Osteoblast (primary cell): ENCODE measurements at places on chromosomes 2 and 18.
A peak's percentile ranks its signal among the peaks of the same experiment; 100 is the strongest.

- DNase-seq = no peak
Measured at GRCh38 chr2:151640087-151640486, 94.2 kb downstream of the NEB start.

GRCh38 chr2:181588546-181588945 is 68.4 kb downstream of the CERKL start:
- no peak for DNase-seq

- DNase-seq = no peak
Measured at GRCh38 chr2:100043891-100044255, 98.5 kb downstream of the AFF3 start.

DNA sequence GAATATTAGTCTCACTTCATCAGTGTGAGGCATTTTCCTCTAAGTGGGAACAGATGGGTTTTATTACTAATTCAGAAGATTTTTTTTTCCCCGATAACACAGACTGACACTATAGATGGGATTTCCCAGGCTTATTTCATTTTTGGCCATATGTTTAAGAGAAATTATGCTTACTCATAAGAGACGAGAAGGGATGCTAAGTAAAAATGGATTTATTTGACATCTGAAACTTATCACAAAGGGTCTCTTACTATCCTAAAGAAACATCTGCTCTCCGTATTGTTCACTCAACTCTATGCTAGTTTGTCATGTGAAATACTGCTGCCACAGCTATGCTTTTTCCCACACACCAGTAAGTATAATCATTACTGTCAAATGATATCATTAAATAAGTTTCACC is 1476.3 kb downstream of the LRP1B start:
- DNase-seq = no peak

DNA sequence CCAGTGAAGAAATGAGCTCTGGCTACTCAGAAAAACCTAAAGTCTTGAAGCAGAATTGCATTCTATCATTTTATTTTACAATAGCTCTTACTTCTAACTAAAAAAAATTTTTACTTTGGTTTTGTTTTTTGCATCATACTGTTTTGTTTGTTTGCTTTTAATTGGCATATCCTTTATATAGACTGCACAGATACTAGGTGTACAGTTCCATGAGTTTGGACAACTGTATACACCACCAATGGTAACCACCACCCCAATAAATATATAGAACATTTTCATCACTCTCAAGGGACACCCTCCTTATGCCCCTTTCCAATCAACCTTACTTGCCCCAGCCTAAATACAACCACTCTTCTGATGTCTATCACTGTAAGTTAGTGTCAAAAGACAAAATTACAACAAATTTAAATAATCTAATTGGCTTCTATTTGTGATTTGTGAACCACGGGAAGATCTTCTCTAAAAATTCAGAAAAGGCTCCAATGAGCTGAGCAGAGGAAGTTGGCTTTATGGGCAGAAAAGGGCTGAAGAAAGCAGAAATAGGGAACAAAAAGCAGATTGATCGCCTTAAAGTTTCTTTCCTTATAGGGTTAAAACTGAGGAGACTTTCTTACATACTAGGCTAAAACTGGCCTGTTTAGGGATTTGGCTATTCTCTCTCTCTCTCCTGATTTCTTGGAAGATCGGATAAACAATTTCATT is 22.2 kb upstream of the SOS1 start:
- no peak for DNase-seq

GRCh38 chr2:16487686-16488085 is 177.9 kb downstream of the CYRIA start:
- DNase-seq = no peak

- DNase-seq = no peak
Measured at GRCh38 chr2:172664766-172665165, 70.9 kb upstream of the RAPGEF4 start.

- DNase-seq = no peak
Measured at GRCh38 chr2:205129531-205129930, 552.8 kb upstream of the NRP2 start.

DNA sequence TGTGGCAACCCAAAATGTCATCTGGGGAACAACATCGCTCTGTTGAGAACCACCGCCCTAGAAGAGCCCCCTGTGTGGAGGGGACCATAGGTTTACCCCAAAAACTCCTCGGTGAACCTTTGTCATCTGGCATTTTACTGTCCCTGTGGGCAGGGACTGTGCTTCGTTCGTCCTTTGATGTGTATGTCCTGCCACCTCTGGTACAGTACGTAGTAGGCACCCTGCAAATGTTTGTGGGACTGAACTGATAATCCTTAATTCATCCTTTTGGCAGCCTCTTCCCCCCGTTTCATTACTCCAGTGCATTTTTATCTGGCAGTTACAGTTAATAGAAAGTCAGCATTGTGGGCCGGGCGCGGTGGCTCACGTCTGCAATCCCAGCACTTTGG is 728 bp downstream of the NAPG start:
- no peak for DNase-seq

GRCh38 chr2:32711908-32712501 is 84.2 kb downstream of the TTC27 start:
- DNase-seq = peak; percentile 66

GRCh38 chr18:22185273-22185672 is 15.9 kb downstream of the GATA6 start:
- no peak for DNase-seq

DNA sequence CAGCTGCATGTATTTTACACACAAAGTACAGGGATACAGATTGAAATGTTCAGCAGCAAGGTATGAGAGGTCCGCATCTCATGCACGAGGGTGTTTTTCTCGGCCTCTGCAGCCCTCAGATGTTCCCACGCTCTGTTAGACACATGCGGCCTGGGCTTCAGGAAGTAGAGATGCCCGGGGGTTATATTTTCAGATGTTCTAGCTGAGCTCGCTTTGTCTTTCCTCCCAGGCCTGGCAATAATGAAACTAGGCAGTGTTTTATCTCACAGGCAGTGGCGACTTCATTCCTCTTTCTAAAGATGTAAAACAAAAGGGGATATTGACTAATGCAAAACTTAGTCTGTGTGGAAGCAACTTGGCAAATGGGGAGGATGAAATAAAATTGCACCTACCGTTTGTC is 190.7 kb downstream of the GBX2 start:
- DNase-seq = no peak

DNA sequence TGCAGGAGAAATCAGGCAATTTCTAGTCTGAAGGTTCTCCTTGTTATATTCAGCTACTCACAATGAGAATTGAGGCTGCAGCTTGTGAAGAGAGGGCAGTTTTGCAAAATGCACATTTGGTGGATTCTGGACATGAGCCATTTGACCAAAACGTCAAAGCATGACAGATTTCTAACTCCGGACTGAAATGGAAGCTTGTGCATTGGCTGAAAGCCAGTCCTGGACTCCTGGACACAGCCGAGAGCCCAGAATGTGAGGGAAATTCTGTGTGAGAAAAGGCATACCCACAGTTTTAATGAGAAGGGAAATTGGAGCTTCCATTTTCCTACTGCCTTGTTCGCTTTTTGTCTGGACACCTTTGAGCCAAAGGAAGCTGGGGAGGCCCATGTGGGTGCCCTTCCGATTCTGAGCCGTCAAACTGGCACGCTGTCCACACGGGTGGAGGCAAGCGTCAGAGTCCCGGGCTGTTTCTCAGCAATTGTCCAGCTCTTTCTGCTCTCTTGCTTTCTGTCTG is 23.7 kb upstream of the ROCK2 start:
- DNase-seq = peak; percentile 72

GRCh38 chr18:74380916-74381315 is 65.3 kb downstream of the C18orf63 start:
- DNase-seq = no peak

DNA sequence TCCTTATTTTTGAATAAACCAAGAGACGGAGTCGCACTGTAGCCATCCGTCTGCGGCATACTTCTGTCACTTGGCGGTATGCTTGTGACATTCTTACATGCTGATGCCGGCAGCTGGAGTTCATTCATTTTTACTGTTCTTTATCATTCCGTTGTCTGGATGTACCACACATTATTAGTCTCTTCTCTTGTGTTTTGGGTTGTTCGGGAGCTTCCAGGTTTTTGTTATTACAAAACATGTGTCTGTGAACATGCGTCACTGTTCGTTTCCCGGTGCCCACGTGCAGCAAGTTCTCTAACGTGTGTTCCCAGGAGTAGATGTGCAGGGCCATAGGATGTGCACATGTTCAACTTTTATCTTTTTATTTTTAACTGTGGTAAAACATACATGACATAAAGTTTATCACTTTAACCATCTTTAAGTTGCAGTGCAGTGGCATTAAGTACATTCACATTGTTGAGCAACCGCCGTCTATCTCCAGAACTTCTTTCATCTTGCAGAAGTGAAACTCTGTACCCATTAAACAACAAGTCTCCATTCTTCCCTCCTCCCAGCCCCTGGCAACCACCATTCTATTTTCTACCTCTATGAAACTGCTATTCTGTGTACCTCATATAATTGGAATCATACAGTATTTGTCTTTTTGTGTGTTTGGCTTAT is 40.1 kb downstream of the MTCL1 start:
- DNase-seq = no peak

- DNase-seq = peak; percentile 93
Measured at GRCh38 chr2:96527286-96528005, 9.1 kb upstream of the ARID5A start.

GRCh38 chr2:138997856-138998517 is 217.8 kb upstream of the NXPH2 start:
- DNase-seq = no peak

DNA sequence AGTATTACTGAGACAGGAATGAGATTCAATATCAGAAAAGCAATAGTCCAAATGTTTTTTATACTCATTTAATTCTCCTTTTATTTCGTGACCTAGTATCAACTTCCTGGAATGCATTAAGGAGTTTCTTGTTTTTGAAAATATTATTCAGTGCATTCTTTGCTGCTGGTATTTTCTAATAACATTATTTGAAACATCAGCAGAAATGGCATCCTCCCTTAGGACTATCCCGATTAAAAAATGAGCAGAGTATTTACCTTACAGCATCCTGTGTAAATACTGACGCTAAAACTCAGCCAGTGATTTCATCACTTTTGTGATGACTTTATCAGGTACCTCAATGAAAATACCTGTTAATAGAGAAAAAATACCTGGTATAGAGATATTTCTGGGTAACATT is 16.3 kb downstream of the COL4A3 start:
- DNase-seq = no peak

DNA sequence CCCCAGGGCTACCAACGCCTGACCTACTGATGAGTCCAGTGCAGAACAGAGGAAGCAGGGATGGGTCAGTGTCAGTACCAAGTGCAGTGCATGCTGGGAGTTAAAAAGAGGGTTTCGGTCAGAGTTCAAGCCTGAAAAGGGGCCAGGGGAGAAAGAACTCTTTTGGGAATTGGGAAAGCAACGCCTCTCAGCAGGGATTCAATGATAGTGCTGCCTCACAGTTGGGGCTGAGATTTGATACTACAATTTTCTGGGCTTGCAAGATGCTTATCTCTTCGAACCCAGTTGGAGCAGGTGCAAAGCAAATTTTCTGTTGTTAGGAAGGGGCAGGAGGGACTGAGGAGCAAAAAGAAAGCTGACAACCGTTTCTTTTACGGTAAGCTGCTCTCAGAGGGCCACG is 82.6 kb downstream of the CERKL start:
- no peak for DNase-seq

DNA sequence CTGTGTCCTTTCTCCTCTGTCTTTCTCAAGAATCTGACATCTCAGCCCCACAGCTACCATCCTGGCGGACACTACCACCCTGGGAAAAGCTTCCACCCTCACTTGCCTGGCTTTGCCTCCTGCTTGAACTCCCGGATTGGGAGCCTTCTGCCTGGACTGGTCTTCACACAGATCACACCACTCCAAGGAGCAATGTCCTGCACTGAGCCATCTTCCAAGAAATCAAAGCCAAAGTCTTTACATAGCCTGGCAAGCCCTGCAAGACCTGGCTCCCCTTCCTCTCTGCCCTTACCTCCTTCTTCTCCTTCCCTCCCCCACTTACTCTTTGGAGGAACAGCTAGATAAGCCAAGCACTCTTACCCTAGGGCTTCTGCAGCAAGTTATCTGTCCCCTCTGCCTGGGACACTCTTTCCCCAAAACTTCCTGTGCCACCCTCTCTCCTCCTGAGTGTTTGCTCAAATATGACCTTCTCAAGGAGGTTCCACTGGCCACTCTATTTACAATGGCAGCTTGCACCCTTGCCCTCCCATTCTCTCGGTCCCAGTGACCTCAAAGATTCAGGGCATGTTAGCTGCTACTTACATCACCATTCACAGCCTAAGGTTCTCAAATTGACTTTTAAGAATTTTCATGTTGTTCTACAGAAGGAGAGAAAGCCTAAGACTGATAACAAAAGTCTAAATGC is 9.7 kb downstream of the ATP8B1 start:
- no peak for DNase-seq

DNA sequence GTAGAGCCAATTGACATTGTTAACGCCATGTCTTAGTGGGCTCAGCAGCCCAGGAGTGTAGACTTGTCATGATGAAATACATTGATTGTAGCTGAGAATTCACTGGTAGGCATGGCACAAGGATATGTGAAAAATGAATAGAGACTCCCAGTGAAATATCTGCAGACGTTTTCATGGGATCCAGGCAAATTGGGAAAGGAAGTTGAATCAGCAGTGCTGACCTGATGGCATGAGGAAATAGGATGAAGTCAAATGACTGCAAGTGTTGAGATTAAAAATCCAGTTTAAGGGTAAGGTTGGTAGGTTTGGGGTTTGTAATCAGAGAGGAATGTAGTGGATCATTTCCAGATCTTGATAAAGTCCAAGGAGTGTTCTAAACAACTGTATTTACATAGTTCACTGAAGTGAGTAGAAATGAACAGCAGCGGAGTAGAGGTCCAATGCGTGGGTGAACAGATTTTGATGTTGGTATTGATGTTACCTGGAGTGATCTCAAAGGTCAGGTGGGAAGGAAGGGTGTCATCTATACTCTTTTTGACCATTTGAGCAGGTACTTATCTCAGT is 24.6 kb downstream of the INSIG2 start:
- DNase-seq = no peak

DNA sequence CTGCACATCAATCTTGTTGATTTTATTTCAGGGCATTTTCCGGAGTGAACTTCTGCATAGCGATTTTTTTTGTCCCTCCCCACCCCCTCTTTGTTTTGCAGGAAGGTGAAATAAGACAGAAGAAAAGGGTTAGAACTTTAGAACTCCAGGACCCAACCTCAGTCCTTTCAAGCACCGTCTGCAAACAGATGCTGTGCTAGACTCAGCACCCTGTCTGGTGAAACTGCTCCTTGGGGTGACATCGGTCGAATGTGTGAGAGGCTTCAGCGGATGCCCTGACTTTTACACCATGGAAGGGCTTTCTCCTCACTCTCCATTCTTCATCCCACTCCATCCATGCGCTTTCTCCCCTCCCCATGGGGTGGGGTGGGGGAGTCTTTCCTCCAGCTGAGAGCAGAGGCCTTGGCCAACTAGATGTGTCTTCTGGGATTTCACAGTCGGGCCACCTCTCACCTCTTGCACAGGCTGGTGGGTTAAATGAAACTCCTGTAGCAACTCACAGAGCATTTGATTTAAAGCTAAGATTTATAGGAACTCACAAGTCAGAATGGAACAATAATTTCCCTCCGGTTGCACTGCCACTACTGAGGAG is 43.3 kb upstream of the EDAR start:
- no peak for DNase-seq

- DNase-seq = peak; percentile 80
Measured at GRCh38 chr2:120494446-120494845, 148.5 kb downstream of the INHBB start.

GRCh38 chr2:119229716-119230115 is 6.1 kb downstream of the STEAP3 start:
- DNase-seq = no peak

- DNase-seq = no peak
Measured at GRCh38 chr2:172969166-172969565, 106.5 kb upstream of the MAP3K20 start.

- DNase-seq = no peak
Measured at GRCh38 chr2:159133797-159134196, 152.7 kb downstream of the WDSUB1 start.
